Nucleus accumbens (tissue), 56 donors: ENCODE measurements at places on chromosomes 5 and 9.

DNA sequence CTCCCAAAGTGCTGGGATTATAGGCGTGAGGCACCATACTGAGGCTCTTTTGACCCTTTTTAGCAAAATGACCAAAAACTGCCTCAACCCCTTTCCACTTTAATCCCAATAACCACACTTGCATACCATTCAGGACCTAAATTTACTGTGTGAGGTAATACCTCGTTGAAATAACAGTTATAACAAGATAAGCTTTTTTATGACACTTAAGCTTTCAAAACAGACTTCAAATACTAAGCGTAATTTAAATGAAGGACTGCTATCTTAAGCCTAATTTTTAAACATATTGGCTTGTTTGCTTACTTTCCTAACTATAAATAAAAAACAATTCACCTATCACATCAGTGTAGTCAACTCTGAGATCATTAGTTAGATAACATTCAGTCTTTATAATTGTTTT, 37.8 kb downstream of the PWWP2A start:
- DNase-seq: no peak

GRCh38 chr9:36138901-36139300, 2.4 kb downstream of the GLIPR2 start:
- DNase-seq: no peak

- DNase-seq: no peak
Observed at GRCh38 chr9:21906881-21907280, 87.3 kb downstream of the CDKN2A start.

DNA sequence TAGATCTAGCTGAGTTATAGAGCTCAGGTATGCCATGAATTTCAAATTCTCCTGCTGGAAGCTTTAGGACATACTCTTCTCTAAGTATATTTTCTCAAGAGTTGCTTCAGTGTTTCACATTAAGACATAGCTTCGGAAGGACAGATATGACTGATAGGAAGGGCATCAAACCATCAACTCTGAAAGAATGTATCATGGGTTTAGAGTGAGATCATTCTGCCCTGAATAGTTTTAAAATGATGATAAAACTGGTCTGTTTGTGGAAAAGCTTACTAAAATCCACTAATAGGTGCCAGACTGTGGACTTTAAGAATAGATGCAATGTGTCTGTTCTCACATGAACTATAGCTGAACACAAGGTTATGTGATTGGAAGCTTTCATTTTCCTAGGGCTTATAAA, 8.4 kb downstream of the SPEF2 start:
- DNase-seq: no peak

DNA sequence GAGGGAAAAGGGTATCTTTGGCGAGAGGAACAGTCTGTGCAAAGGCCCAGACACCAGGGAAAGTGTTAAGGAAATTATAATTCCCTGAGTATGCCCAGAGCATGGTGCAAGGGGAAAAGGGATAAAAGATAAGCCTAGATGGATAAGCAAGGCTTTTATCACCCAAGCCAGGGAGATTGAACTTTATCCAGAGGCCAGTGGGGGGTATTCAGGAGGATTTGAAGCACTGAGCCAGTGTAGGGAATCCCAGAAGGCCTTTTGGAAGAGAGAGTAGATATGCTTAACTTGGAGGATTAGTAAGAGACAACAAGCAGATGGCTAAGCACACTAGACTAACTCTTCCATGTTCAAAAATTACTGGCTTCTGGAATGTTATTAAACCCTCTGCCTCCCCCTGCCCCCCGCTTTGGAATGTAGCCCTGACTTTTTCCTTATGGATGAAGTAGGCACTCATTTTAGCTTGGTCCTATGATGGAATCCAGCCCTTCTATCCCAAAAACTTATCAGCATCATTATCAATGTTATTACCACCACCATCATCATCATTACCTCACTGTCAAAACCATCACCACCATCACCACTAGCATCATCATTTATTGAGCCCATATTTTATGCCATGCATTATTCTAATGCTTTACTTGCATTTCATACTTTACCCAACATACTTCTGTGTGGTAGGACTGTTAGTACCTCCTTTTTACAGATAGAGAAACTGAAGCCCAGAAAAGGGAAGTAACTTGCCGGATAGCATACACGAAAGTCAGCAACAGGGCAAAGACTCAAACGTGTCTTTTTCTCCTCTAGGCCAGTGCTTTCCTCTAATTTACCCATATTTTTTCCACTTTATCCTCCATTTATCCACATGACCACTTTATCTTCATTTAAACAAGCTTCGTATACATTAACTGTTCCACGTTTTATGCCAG, 237.0 kb downstream of the PAPPA start:
- no peak for DNase-seq

- DNase-seq: no peak
Observed at GRCh38 chr9:133339641-133340040, 3.7 kb upstream of the SURF6 start.

DNA sequence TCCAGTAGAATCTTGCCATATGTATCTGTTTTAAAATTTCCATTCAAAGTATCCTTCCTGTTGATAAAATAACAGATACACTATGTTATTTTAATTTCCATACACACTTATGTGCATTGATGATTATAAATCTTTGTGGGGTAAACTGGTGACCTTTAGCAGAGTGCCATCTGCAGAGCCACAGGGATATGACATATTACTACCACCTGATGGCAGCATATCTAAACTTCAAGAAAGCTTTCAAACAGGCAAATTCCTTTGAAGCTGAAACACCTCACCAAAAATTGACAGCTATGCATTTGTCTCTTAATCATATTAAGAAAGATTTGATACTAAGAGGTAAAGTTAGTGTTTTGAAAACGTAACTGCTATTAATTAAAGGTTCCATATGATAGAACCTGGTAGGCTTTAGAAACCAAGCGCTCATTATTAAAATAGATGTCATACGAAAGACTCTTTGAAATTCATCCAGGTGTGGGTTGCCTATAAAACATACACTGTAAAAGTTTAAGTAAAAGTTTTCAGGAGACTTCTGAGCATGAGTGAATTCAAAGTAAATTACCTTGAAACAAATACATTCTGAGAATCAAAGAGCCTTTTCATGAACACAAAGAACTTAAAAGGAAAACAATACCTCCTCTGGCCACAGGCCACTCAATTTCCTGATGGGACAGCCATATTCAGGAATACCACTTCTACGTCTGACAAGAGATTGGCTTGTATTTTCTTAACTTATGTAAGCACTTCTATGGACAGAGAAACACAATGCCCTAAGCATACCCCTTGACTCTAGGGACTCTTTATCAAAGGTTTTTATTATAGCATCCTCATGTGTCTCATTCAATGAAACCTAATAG, 93.3 kb downstream of the KIAA0825 start:
- no peak for DNase-seq

- DNase-seq: no peak
Observed at GRCh38 chr5:163094492-163095180, 342.8 kb upstream of the CCNG1 start.

DNA sequence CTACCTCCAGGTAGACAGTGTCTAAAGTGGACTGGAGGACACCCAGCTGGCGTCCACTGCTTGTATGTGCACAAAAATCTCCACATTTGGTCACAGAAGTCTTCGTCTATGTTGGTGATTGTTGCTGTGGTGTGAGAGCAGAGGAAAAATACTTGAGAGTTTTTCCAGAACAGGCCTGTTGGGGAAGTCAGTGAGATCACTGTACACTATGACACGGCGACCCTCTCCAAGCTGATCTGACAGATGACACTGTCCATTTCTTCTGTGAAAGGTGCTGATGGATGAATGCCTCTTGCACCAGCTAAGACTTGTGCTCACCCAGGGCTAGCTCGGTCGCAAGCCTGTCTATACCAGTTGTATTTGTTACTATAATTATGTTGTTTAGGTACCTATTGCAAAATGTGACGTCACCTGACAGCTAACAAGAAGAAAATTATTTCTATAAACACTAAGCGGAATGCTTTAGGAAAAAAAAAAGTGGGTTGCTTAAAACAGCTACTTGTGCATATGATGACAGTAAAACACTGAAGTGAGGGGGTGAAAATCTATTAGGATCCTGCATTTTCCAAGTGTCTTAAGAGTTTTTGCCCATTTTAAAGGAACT, 142.3 kb downstream of the ROR2 start:
- no peak for DNase-seq

GRCh38 chr5:32487008-32487407, 42.5 kb upstream of the ZFR start:
- no peak for DNase-seq

DNA sequence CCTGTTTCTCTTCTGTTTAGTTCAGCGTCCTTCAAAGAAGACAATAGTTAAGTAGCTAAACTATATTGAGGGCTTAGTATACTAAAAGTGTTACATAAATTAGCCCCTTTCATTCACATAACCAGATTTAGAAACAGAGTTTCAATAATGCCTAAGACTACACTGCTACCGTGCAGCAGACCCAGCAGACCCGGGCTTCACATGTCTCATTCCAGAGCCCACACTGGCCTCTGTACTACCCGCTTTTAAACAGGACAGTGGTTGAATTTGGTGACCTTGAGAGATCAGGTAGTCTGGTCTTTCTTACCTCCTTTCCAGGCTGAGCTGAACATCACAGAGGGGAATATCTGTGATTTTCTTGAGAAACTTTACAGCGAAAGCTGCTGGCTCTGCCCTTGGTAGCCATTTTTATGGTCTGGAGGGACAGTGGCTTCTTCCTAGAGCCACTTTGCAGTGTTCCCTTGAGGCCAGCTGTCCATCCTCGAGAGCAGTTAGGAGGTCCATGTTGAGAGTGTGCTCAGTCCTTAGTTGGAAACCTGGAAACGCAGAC, 56.5 kb downstream of the SLC22A5 start:
- DNase-seq: no peak

DNA sequence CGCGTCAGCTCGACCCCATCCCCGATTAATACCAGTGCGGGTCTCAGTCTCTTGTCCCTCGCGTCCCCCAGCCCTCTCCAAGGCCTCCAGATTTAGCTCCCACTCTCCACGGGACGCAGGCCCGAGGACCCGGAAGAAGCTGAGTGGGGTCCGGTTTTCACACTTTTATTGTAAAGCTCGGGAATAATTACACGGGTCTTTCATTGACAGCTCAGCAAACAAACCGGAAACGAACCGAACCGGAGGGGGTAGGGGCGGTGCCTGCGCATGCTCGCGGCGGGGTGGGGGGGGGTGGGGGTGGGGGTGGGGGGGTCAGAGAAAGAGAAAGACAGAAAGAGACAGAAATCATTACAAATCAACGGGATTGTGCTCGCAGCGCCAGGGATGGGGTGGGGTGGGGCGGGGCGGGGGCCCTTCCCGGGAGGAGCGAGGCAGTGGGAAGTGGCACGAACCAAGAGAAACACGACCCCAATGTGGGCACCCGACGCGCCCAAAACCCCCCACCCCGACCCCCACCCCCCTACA, 27.9 kb downstream of the PCDH1 start:
- DNase-seq: peak; percentile 83

- no peak for DNase-seq
Observed at GRCh38 chr9:87650611-87651295, 75.2 kb upstream of the CTSL start.

GRCh38 chr9:130237763-130238524, 27.6 kb upstream of the HMCN2 start:
- no peak for DNase-seq

GRCh38 chr9:83445703-83446265, 92.4 kb downstream of the FRMD3 start:
- no peak for DNase-seq

GRCh38 chr5:179699616-179700237, 960 bp downstream of the CANX start:
- DNase-seq: no peak

DNA sequence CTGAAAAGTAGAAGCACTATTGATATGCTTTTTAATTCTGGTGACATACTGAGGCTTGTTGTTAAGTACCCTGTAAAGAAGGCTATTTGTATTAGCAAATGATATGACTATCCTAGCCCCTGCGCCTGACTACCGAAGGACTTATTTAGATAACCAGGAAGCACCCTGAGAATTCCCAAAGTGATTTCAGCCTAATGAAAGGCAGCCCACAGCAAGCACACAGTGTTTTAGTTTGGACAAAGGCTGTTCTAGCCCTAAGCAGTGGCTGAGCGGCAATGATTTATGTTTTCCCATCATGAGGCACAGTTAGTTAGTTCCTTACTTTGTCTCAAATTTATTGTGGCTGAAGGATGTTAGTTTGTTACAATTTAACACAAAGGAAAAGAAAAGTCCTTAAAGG, 235.3 kb downstream of the KCTD16 start:
- DNase-seq: no peak

GRCh38 chr9:75239176-75239575, 150.9 kb downstream of the OSTF1 start:
- DNase-seq: no peak

DNA sequence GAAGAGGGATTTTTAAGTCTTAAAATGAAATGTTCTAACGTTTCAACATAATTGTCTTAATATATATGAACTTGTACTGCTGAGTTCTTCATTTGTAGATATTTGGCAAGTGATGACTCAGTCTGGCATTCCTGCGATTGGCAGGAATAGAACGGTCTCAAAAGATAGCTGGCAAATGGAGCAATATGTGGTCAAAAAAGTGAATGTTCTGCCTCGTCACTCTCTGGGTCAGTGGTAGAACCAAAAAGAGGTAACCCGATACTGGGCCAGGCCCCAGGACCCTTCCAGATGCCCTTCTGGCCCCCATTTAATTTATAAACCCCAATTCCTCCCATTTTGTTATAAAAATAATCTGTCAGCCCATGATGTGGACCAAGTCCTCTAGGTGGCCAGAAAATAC, 39.2 kb downstream of the ZNF366 start:
- no peak for DNase-seq

DNA sequence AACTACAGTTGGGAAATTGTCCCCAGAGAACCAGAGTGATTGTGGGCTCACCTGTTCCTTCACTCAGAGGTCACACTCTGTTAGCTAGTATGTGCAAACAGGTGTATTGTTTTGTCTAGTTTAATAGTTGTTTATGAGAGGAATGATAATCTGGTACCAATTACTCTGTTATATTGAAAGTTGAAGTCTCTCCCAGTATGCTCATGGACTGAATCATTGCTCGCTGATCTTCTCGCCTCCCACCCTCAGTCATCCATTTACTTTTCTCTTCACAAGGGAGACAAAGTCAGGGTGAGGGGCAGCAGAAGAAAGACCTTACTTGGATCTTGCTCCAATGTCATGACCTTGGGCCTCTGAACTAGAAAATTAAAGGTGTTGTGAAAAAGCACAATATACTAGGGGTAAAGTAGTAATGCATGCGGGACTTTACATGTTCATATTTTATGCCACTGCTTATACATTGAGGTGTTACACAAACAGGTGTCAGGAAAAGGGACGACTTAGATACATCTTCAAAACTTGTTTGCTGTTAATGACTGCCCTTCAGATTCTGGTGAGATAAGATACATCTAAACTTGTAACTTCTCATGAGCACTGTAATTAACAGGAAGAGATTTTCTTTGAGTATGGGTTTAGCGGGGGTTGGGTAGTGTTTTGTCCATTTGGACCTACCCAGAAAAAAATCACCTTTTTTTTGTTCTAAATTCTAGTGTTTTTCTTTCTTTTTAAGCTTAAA, 36.9 kb downstream of the LNPEP start:
- DNase-seq: no peak

GRCh38 chr5:61783481-61783880, 451.4 kb downstream of the ZSWIM6 start:
- no peak for DNase-seq

- DNase-seq: no peak
Observed at GRCh38 chr5:106136061-106136460, 1534.7 kb downstream of the EFNA5 start.
